ENCODE measurements at places on chromosomes 3 and 15.

DNA sequence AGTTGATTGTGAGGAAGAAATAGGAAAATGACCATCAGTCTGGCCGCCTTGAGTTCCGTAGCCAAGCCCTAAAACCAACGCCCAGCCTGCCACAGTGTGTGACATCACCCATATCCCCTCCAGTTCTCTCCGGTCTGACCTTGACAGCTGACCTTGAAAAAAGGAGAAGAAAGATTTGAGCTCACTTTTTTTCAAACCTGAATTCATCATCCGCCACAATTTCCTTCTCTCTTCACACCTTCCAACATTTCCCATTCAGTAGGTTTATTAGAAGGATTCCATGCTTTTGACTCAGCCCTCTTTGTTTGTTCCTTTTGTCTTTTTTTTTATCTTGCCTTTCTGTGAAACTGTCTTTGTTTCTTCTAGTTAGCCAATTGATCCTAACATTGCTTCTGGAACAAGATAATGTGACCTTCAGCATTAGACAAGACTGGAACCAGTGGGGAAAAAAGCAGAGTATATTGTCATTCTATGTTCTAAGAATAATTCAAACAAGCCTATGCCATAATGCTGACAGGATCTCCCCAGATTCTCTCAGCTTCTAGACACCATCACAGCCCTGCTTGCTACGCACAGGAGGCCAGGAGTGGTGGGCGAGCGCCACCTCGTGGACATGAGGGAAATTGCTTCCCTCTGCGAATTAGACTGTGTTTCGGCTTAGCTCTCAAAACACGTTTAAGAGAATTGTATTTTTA lies 283.1 kb downstream of the FGF12 start:
- DNase-seq: peak; percentile 33

- DNase-seq: no peak
Observed at GRCh38 chr3:46715507-46716175, 2.0 kb downstream of the PRSS50 start.

DNA sequence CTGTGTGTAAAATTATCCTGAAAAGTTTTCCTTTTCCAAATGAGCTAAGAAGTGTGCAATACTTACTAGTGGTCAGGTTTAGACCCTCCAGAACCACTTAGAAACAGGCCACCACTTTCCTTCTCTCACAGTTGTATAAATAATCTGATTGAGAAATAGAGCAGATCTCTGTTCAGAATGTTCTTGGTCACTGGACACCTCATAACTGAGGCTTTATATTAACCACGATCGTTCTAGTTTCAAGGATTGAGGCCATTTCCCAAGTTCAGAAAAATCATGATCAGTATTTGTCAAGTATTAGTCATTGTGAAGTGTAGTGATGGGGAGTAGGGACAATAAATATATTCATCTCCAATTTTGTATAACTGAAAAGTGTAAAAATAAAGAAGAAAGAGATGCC lies 1.0 kb upstream of the MAP3K13 start:
- no peak for DNase-seq

DNA sequence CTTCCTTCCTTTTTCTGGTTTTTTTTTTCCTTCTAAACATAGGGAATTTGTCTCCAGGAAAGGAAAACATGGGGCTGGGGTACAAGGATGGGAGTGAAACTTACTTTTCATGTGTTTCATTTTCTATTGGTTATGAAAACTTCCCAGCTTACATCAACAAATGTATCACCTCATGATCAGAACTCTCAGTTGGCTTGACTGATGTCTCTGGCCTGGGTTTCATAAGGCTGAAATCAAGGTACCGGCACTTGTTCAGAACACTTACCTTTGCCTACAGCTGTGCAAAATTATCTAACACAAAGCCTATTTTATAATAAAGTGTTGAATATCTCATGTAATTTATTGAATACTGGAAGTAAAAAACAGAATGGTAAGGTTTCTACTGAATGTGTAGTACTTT lies 91.8 kb upstream of the STT3B start:
- no peak for DNase-seq

DNA sequence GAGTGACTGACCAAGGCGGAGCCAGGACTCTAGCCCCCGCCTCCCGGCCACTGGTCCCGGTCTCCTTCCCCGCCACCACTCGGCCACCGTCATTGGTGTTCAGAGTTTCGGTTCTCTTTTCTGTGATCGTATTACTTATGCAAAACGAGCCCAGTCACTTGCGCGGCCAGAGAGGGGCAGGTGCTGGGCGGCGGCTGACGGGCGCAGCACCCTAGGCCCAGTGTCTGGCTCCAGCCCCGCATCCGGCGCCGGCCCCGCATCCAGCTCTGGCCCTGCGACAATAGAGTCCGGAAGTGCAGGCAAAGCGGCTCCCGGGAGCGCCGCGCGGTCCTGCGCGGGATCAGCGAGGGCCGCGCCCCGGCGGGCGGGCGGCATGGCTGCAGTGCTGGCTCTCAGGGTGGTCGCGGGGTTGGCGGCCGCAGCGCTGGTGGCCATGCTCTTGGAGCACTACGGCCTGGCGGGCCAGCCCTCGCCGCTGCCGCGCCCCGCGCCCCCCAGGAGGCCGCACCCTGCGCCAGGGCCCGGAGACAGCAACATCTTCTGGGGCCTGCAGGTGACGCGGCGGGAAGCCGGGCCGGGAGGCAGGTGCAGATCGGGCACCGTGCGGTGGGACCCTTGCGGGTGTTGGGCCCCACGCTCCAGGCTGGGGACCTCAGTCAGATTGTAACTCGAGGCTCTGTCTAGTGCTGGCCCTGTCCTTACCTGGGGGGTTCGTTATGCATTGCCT lies at the start of gene TMEM62:
TSS of gene TMEM62 (plus strand) at position 157 of the 727 bp plus-strand sequence. CDS start at position 374, 217 bp downstream.
- DNase-seq: peak; percentile 52

GRCh38 chr3:183295211-183295610 lies 42.2 kb downstream of the B3GNT5 start:
- DNase-seq: no peak

DNA sequence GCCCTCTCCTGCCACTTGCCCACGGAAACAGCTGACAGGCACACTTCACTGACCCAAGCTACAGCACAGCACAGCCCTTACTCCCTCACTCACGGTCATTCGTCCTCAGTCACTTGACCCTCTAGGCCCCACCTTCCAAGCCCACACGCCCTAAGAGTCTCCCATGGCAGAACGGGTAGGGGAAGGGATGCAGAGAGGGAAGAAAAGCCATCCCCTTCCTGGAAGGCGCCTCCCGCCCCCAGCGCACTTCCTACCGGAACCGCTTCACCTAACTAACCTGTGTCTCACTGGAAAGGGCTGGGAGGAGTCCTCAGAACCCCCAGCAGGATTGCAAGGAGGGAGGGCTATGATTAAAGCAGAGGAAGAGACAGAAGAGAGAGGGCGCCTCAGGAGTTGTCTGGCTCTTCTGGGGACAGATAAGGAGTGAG lies 22.9 kb downstream of the EPHB3 start:
- no peak for DNase-seq

GRCh38 chr15:73991260-73991659 lies 835 bp downstream of the STOML1 start:
- no peak for DNase-seq

DNA sequence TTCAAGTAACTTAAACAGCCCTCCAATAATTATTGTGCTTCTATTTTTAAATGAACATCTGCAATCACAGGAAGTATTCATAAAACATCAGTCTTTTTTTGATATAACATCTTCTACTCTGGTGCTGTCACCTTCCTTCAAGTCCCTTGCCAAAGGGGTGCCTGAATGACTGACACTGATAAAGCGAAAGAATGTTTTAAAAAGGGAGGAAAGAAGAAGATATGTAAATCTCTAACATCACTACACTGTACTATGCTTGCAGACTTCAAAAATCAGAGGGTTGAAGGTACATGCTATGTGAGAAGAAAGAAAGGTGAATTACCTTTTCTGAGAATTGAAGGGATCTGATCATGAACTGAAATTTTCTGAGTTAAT lies 253.7 kb downstream of the ZPLD1 start:
- no peak for DNase-seq

GRCh38 chr3:59267021-59267420 lies 217.2 kb upstream of the CFAP20DC start:
- DNase-seq: no peak

DNA sequence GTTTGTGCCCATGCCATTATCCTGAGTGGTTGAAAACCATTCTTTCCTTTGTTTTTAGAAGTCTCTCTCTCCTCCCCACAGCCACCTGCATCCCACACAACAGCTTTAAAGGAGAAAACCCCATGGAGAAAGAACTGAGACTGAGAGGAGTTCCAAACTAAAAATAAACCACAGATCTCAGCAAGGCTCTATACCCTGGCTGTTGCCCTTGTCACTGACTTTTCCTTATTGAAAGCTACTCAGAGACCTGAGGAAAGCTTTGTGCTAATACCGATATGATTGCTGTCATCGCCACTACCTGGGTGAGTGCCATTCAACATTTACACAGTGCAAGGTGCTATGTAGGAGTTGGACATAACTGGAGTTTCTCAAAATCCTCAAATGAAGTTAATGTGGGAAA lies 55.5 kb upstream of the RASGRP1 start:
- DNase-seq: no peak

- no peak for DNase-seq
Observed at GRCh38 chr15:66842710-66843441, 140.8 kb downstream of the SMAD6 start.

DNA sequence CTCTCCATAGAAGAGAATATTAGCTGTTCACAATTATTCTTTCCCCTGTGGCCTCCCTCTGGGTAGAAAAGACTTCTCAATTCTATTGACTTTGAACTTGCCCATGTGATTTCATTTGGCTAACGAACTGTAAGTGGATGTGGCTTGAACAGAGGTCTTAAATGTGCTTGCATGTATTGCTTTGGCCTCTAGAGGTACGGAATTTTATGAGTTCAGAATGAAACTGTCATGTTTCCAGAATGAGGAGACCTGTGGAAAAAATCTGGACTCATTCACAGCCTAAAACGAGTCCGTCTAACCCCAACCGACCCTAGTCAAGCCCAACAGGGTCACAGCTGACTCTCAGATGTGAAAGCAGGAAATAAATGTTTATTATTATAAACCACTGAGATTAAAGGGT lies 596.7 kb upstream of the UBE2E2 start:
- DNase-seq: no peak

DNA sequence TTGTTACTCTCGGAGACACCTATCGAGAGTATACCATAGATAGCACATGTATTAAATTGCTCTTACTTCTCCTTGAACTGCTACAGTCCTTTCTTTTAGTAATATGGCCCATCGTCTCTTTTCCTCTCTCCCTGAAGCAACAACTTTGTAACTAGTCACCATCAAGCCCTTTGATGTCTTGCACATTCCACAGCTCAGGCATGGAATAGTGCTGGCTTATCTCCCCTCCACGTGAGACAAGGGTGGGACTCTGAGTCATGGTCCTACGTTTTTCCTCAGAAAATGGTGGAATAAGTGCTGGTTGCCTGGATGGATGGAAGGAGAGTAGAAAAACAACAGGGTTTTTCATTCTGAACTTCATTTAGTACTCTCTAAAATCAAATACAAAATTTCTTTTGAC lies 163.3 kb upstream of the MBNL1 start:
- no peak for DNase-seq

DNA sequence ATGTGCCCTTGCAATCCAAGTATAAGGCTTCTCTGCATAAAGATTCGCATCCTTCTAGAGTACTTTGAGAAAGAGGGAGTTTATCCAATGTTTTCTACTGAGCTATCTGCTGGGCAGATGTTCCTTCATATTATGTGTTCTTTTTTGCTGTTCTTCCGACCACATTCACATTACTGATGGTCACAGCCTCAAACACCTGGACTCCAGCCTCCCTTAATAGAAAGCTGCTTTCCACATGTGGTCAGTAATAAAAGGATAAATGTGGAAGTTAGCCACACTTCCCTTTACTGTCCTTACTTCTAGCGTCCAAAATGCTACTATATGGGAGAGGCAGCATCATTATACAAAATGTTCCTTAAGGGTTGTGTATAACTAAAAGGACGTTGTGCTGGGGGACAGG lies 116.9 kb downstream of the CD47 start:
- no peak for DNase-seq

DNA sequence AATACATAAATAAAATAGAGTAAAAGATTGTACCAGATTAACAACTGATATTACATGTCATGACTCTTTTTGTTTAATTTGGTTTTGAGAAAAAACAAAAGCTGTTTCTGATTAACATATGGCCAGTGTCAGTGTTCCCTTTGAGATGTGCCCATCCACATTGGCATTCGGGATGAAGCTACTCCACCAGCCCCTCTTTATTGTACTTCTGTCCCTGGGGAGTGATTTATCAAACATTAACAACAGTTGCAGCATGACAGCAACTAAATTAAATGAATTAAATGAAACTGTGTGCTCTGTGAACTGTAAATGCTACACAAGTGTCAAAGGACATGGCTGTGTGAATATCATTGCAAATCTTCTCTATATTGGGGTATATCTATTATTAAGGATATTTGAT lies 25.9 kb upstream of the MTMR10 start:
- DNase-seq: no peak

DNA sequence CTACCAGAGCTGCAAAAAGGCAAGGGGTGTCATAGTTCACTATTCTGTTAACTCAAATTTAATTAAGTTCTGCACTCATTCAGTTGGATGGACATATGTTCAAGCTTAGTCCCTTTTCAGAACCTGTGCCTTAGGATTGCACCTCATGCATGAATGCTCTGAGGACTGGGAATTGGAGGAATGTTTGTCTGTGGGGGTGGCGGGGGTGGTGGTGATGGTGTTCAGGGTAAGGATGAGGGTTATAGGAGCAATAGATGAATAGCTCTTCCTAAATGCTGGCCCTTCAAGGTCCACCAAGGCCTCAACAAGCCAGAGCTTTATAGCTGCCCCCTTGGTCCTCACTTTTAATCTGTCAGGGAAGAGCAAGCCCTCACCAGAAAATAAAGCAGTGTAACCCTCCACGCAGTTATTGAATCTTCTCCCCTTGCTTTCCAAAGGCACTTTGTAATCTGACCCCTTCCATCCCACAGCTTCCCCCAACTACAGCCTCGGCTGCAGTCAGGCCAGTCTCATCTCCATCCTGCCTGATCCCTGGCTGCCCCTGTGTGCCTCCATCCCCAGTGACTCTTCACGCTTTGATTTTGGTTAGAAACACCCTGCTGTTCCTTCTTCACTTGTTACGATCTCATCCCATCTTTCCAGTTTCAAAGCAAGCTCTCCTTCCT lies 221.6 kb upstream of the LMCD1 start:
- DNase-seq: no peak

- no peak for DNase-seq
Observed at GRCh38 chr3:104556372-104557078, 810.2 kb upstream of the ALCAM start.

- DNase-seq: no peak
Observed at GRCh38 chr15:55283379-55284147, 6.0 kb downstream of the RAB27A start.
